ENCODE measurements at places on chromosomes 12 and 14. TPM values are rescaled to one million over a fixed set of nuclear protein-coding genes. Genes with fewer than 3 reads are reported as not detected.

DNA sequence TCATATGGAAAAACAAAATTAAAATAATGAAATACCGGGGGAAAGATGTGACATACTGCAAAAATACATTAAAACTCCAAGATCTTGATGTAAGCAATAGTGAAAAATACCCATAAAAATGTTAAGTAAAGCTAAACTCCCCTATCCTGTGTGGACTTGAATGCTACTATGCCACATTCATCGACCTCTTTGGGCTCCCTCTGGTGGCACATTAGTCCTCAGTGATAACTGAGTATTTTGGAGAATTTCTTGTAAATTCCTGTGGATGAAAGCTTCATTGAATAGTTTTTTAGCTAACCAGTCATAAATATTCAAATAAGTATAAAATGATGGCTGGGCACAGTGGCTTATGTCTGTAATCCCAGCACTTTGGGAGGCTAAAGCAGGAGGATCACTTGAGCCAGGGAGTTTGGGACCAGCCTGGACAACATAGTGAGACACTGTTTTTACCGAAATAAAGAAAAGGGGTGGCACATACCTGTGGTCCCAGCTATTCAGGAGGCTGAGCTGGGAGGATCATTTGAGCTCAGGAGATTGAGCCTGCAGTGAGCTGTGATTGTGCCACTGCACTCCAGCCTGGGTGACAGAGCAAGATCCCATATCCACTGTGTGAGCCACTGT, 42.4 kb upstream of the SGPP1 start:
- no peak for DNase-seq
- H3K27me3 ChIP-seq = no peaks in the 10 kb centered on the region
- no peaks in the 10 kb centered on the region for H3K36me3 ChIP-seq
- H3K4me3 ChIP-seq = no peak overlapping the region
- no peak overlapping the region for H3K27ac ChIP-seq
- H3K4me1 ChIP-seq = no peaks in the 10 kb centered on the region

DNA sequence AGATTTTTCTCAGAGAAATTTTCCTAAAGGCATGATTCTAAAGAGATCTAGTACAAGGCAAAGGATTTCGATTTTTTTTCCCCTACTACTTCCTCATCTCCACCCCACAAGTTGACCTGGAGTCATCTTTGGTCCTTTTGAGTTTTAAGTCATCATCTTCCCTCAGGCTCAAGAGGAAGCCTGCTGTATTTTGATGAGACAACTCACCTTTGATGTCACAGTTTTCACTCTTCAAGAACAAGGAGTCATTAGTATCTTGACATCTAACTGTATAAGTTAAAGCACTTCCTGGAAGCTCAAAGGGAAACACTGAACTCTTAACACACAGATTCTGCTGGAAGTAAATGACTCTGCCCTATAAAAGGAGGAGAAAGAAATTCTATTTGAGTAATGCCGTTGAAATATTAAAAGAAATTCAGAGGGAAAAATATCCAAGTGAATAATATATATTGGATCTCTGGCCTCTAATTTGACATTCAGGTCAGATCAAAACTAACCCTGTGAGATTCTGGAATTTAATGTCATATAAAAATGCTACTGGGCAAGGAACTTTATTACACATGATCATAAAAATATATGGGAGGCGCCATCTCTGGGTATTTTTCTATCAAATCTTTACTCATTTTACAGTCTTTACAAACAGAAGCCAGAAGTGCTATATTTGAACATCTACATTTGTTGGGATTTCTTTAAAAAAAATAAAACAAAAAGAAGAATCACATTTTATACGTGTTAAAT, 435.0 kb downstream of the NRXN3 start:
- no peak overlapping the region for H3K27ac ChIP-seq
- no peak for DNase-seq
- H3K4me3 ChIP-seq = no peak overlapping the region

GRCh38 chr14:47278233-47278842, 397.1 kb downstream of the MDGA2 start:
- no peaks in the 10 kb centered on the region for H3K27me3 ChIP-seq
- peak; percentile 50 for DNase-seq
- H3K4me3 ChIP-seq = no peak overlapping the region
- H3K27ac ChIP-seq = no peak overlapping the region
- H3K4me1 ChIP-seq = no peaks in the 10 kb centered on the region

GRCh38 chr12:3283137-3283680, 206.0 kb downstream of the TSPAN9 start:
- H3K27me3 ChIP-seq = no peaks in the 10 kb centered on the region
- DNase-seq = no peak
- no peak overlapping the region for H3K27ac ChIP-seq
- no peaks in the 10 kb centered on the region for H3K4me1 ChIP-seq
- H3K36me3 ChIP-seq = peaks cover 32% of the 10 kb centered on the region

- no peak overlapping the region for H3K4me3 ChIP-seq
- H3K4me1 ChIP-seq = peaks cover 2% of the 10 kb centered on the region
- H3K27ac ChIP-seq = no peak overlapping the region
- no peaks in the 10 kb centered on the region for H3K27me3 ChIP-seq
Measured at GRCh38 chr12:31528095-31528494, 62.8 kb downstream of the DENND5B start.

DNA sequence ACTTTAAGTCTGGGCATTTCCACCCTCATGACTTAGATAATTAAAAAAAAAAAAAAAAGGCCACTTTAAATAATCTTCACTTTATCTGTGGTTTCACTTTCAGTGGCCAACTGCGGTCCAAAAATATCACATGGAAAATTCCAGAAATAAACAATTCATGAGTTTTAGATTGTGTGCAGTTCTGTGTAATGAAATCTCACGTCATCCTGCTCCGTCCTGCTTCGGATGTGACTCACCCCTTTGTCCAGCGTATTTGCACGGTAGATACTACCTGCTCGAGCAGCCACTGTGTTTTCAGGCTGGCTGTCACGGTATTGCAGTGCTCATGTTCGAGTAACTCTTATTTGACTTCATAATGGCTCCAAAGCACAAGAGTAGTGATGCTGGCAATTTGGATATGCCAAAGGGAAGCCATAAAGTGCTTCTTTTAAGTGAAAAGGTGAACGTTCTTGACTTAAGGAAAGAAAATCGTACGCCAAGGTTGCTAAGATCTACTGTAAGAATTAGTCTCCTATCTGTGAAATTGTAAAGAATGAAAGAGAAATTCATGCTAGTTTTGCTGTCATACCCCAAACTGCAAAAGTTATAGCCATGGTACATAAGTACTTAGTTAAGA, 2.4 kb downstream of the E2F7 start:
- no peak overlapping the region for H3K4me3 ChIP-seq
- DNase-seq = no peak
- H3K4me1 ChIP-seq = peaks cover 5% of the 10 kb centered on the region
- H3K27me3 ChIP-seq = no peaks in the 10 kb centered on the region

GRCh38 chr14:64410084-64410774, 22.1 kb downstream of the MTHFD1 start:
- H3K27me3 ChIP-seq = no peaks in the 10 kb centered on the region
- H3K4me3 ChIP-seq = no peak overlapping the region
- no peak overlapping the region for H3K27ac ChIP-seq
- no peaks in the 10 kb centered on the region for H3K4me1 ChIP-seq
- DNase-seq = no peak

GRCh38 chr12:50363141-50363540, 33.3 kb downstream of the FAM186A start:
- no peaks in the 10 kb centered on the region for H3K36me3 ChIP-seq
- no peak for DNase-seq
- no peaks in the 10 kb centered on the region for H3K27me3 ChIP-seq
- H3K4me3 ChIP-seq = no peak overlapping the region

DNA sequence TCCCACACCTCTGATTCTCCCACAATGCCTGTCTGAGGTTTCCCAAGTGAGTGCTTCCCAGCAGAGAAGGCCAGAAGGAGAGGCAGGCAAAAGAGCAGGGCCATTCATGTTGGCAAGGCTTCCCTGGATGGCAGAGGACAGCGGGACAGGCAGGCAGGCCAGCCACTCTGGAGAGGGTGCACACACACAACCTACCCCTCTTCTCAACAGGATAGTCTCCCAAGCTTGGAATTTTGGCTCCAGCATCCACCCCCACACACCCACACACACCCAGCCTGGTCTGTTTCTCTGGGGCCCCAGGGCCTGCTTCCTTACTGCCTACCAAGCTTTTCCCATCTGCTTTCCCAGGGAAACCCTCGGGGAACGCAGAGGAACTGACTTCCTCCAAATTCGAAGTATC, 15.4 kb upstream of the RACGAP1 start:
- no peak overlapping the region for H3K27ac ChIP-seq
- H3K4me3 ChIP-seq = no peak overlapping the region
- H3K4me1 ChIP-seq = no peaks in the 10 kb centered on the region
- no peaks in the 10 kb centered on the region for H3K36me3 ChIP-seq

DNA sequence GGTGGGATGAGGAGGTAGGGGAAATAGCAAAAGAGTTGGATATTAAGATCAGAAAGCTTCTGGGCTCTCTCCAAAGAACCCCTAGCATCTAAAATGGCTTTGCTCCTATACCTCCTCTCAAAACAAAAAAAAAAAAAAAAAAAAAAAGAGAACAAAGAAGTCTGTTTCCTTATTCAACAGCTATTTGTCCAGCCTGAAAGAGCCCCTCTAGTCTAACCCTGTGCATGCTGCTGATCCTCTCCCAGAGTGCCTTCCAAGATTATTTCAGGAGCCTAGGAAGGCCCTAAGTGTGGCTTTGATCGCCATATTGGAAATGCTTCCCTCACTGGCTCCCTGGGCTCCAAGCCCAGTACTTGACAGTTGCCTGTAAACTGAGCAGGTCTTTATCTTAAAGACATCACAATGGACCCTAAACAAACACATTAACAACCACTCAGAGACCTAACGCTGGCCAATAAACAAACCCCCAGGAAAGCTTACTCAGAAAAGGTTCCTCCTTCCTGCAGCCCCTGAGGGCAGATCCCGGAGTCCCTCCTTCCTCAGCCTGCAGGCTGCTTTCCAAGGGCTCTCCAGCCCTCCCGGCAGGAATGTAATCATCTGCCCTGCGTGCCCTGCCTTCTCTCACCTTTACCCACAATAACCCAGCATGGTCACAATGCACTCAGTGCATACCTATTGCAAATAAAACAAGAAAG, 17.4 kb upstream of the COL2A1 start:
- no peaks in the 10 kb centered on the region for H3K27me3 ChIP-seq
- no peak for DNase-seq
- H3K4me3 ChIP-seq = no peak overlapping the region
- H3K4me1 ChIP-seq = no peaks in the 10 kb centered on the region

GRCh38 chr12:24864796-24865125, 84.1 kb downstream of the BCAT1 start:
- H3K4me3 ChIP-seq = no peak overlapping the region
- no peak for DNase-seq
- no peaks in the 10 kb centered on the region for H3K4me1 ChIP-seq
- H3K36me3 ChIP-seq = no peaks in the 10 kb centered on the region
- H3K27ac ChIP-seq = no peak overlapping the region
- H3K27me3 ChIP-seq = no peaks in the 10 kb centered on the region

GRCh38 chr12:99259040-99259934, 388.3 kb upstream of the GARIN6 start:
- H3K36me3 ChIP-seq = no peaks in the 10 kb centered on the region
- H3K4me1 ChIP-seq = no peaks in the 10 kb centered on the region
- DNase-seq = no peak
- no peaks in the 10 kb centered on the region for H3K27me3 ChIP-seq
- H3K4me3 ChIP-seq = no peak overlapping the region
- H3K27ac ChIP-seq = no peak overlapping the region

GRCh38 chr12:67276421-67276820, 7.3 kb downstream of the CAND1 start:
- no peak for DNase-seq
- H3K27ac ChIP-seq = no peak overlapping the region
- no peaks in the 10 kb centered on the region for H3K27me3 ChIP-seq
- H3K4me3 ChIP-seq = no peak overlapping the region

DNA sequence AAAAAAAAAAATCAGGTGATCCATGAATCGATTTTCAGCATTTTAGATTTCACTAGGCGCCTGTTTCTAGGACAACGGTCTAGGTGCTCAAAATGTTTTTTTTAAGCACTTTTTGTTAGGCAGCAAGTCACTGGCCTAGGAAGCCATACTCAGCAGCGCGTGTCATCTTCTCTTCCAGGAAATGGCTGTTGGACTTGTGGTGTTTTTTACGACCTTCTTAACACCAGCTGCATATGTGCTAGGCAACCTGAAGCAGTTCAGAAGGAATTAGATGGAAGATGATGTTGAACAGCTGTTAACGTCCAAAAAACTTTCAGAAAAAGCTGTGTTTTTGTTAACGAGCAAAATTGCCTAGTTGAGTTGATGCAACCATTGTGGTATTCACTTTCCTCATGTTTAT, 868 bp downstream of the COX8C start:
- H3K27me3 ChIP-seq = no peaks in the 10 kb centered on the region
- no peak overlapping the region for H3K27ac ChIP-seq
- H3K4me1 ChIP-seq = no peaks in the 10 kb centered on the region
- DNase-seq = no peak
- H3K4me3 ChIP-seq = no peak overlapping the region
- H3K36me3 ChIP-seq = no peaks in the 10 kb centered on the region

GRCh38 chr12:92136965-92137721, 8.5 kb downstream of the BTG1 start:
- peak overlapping the region; percentile 55 for H3K4me3 ChIP-seq
- peaks cover 37% of the 10 kb centered on the region for H3K4me1 ChIP-seq
- H3K27me3 ChIP-seq = no peaks in the 10 kb centered on the region
- peaks cover under 1% of the 10 kb centered on the region for H3K36me3 ChIP-seq
- DNase-seq = no peak

DNA sequence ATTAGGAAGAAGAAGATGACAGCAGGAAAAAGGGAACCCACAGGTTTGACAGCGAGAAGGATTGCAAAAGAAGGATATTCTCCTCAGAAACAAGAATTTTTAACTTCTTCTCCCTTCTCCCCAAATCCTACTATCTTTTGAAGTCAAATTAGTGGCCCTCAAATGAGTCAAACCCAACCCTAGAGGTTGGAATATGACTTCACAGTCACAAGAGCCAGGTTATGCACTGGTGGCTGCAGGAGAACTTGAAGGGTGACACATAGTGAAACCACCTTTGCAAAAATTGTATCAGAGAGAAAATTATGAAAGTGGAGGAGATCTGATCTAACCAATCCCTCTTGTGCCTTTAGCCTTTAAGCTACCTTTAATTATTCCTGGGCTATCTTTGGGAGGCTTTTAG, 386.2 kb upstream of the CCDC196 start:
- DNase-seq = no peak
- no peaks in the 10 kb centered on the region for H3K27me3 ChIP-seq
- no peaks in the 10 kb centered on the region for H3K36me3 ChIP-seq
- H3K4me3 ChIP-seq = no peak overlapping the region
- H3K27ac ChIP-seq = no peak overlapping the region
- H3K4me1 ChIP-seq = no peaks in the 10 kb centered on the region

GRCh38 chr12:109773384-109774011, 59.7 kb downstream of the TRPV4 start:
- H3K27me3 ChIP-seq = no peaks in the 10 kb centered on the region
- H3K4me1 ChIP-seq = no peaks in the 10 kb centered on the region
- DNase-seq = peak; percentile 38
- H3K27ac ChIP-seq = no peak overlapping the region
- no peak overlapping the region for H3K4me3 ChIP-seq

WDHD1 gene
- total RNA-seq = 3.3 TPM

TBX5 gene
- not detected for total RNA-seq

PTMS gene
- total RNA-seq = 269 TPM

CLEC4D gene
- total RNA-seq = 0.41 TPM

CABP1 gene
- 2.0 TPM for total RNA-seq

SLCO1B3 gene
- total RNA-seq = not detected

SCNN1A gene
- 452 TPM for total RNA-seq

NT5DC3 gene
- total RNA-seq = 7.8 TPM

HOXC13 gene
- total RNA-seq = not detected

PRB2 gene
- not detected for total RNA-seq

PRH2 gene
- not detected for total RNA-seq

HOXC12 gene
- total RNA-seq = not detected

GLIPR1L1 gene
- total RNA-seq = not detected

All from kidney (tissue), 22 donors.